ENCODE measurements at places on chromosomes 5 and 9.

GRCh38 chr9:71202931-71203330 lies 81.5 kb upstream of the TRPM3 start:
- no peak for DNase-seq

DNA sequence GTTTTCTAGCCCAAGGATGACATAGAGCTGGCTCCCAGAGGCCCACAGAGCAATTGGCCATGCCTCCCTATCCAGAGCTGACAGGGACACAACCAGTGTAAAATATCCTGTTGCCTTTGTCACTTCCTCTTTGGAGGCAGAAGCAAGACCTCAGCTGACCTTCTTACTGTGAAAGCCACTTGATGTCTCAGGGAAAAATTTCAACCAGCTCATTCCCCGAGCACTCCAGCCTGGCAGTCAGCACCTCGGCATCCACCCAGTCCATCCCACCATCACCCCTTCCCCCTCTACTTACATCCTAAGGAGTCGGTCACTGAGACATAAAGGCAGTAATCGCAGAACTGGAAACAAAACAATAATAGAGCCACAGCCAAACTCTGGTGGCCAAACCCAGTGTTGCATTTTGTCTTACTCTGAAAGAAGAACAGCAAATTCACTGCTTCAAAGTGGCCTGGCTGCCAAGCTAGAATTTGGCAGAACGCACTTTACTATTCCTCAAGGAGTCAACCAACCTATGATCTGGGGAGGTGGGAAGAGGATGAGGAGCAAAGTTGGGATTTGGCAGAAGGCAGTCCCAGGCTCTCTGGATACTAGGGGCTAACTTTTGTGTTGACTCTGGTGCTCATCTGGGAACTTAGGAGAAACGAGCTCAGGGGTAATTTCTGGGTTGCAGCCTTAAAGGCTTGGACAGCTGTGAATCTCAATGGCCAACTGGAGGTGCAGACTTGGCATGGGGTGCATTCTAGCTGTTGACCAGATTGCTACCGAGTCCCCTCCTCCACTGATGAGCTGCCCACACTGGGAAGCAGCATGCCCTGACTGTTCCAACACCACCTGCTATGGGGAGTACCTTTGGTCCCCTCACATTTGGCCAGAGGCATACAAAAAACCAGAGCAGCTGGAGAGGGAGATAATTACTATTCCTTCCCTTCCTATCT lies 13.6 kb downstream of the NIPAL4 start:
- DNase-seq: no peak

- DNase-seq: no peak
Observed at GRCh38 chr9:9286001-9286400, 1326.8 kb downstream of the PTPRD start.

DNA sequence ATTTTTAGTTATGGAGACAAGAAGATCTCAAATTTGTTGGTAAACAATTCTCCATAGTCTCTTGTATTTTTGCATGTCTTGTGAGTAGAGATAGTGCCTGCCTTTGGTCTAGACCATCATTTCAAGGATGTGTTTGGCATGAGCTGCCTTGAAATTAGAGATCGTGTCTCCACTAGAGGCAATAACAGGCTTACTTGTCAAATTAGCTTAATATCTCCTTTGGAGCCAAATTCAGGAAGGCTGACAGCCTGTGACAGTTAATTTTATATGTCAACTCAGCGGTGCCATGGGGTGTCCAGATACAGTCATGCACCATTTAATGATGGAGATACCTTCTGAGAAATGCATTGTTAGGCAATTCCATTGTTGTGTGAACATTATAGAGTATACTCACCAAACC lies 24.8 kb upstream of the PRDM9 start:
- DNase-seq: no peak

Data from DMS79 (cell line).